BJ (cell line): ENCODE measurements at places on chromosomes 12 and 14. TPM values are rescaled to one million over a fixed set of nuclear protein-coding genes. Genes with fewer than 3 reads are reported as not detected.

The STAC3 gene
- polyA plus RNA-seq: 0.12 and 0.48 TPM in 2 replicates

The MORN3 gene
- polyA plus RNA-seq: 0.28 and 0.39 TPM in 2 replicates

DNA sequence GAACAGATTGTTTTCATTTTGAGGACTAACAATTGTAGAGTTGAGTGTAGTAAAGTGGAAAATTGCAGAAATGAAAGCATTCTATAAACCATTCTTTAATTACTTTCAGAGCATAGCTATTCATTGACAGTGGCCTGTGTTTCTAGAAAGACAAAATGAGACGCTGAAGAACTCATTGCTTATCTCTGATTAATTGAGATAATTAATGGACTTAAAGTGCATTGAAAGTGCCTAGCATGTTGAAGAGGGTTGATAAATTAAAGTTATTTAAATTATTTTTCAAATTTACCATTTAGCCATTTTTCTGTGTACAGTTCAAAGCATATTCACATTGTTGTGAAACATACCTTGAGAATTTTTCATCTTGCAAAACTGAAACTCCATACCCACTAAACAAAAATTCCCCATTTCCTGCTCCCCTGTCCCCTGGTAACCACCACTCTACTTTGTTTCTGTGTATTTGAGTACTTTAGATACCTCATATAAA is 57.4 kb downstream of the DAAM1 start:
- no peak for DNase-seq

The AKAP6 gene
- polyA plus RNA-seq: 18.5 and 22.9 TPM in 2 replicates

The CLEC4C gene
- not detected in 2 replicates for polyA plus RNA-seq

DNA sequence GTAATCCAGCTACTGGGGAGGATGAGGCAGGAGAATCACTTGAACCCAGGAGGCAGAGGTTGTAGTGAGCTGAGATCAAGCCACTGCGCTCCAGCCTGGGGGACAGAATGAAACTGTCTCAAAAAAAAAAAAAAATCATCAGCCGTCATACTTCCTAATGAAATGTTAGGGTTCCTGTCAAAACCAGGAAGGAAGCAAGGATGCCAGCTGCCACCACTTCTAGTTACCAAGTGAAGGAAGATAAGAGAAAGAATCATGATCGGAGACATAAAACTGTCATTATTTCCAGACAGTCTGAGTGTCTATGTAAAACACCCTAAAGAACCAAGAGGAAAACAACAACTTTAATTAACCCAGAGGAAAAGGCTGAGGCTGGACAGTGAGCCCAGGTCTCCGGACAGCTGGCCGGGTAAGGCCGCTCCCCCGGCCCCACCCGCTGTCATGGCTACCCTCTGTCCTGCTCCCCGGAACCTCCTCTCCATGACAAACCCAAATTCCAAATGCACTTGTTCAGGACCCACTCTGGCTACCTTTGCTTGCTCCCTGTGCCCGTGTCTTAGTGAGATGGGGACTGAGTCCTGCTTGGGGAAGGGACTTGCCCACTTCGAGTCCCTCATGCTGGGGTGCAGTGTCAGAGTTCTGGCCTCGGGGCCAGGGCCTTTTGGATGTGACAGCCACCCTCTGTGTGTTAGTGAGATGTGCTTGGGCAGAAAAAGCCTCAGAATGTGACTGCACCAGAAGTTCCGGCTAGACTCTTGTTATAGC is 29.0 kb downstream of the SLC6A12 start:
- no peak for DNase-seq

DNA sequence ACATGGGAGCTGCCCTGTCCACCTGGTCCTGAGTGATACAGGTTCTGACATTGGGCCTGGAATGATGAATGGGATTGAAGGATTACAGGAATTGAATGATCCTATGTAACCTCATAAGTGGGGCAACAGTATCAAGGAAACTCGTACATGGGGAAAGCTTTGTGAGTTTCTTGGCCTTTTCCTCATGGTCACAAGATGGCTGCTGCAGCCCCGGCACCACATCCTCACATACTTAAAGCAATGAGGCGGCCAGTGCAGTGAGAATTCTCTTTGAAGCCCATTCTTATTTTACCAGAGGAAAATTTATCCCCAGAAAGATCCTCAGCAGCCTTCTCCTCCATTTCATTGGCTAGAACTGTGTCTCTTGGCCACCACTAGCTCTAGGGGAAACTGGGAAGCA is 91.9 kb downstream of the AACS start:
- no peak for DNase-seq

- DNase-seq: no peak
Measured at GRCh38 chr12:12561371-12562015, 1.2 kb downstream of the DUSP16 start.

The CLEC4D gene
- polyA plus RNA-seq: not detected in 2 replicates

DNA sequence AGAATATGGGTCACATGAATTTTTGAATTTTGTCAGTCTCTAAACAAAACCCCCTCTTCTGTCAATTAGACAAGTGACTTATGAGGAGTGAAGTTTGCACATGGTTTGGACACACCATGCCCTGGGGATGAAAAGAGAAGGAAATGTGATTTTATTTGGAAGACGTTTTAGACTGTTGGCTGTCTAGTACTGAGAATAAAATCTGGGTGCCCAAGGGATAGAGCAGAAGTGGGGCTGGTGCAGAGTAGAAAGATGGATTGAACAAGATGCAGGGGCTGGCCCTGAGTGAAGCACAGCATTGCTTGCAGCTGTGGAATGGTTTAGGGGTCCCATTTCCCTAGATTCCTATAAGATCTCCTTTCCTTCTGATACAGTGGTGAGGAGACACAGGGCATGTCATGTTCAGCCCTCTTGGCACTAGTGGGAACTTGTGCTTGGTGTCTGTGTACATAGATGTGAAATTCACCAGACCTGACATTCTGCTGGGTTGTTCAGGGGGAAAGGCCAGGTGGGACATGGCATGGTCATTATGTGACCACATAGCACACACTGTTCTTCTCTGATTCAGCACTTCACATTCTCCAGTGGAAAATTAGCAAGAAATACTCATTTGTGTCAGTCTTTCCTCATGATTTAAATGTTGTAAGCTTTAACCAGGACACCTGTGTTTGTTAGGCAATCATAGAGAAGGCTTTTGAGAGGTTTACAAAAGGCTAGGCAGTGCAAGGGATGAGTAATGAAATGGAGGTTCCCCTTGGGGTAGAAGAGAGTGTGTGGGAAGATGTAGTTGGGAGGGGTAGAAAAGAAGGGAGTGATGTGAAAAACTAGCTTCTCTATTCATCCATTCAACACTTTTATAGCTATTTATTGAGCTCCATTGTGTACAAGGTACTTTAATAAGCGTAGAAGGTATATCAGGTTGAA is 202.3 kb upstream of the IGF1 start:
- no peak for DNase-seq

DNA sequence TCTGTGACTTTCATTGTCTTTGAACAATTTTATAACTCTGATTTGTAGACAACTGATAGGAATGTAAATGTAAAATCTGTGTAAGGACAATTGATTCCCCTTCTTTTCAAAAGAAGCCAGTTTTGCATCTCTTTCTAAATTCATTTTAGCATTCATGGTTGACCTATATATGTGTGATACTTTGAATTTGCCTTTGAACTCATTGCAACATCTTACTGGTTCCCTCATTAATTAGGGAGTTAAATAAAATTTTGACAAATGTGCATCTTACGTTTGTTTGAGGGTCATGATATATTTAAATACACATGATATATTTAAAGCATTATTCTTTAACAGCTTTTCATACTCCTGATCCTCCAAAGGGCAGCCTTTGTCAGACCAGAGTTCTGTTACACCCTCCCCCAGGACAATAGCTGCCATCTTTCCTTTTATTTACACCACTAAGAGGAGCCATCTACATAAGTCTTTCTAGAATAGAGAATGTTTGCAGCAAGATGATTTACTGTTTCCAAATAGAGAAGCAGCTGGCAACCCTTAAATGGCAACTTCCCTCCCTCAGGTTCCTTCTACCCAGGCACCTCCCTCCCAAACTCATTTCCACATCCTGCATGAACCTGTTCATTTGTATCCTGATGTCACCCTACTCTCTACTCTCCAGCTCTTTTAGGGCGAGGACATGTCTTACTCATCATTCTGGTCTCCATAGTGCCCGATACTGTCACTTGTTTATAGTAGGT is 40.2 kb upstream of the APPL2 start:
- DNase-seq: no peak

DNA sequence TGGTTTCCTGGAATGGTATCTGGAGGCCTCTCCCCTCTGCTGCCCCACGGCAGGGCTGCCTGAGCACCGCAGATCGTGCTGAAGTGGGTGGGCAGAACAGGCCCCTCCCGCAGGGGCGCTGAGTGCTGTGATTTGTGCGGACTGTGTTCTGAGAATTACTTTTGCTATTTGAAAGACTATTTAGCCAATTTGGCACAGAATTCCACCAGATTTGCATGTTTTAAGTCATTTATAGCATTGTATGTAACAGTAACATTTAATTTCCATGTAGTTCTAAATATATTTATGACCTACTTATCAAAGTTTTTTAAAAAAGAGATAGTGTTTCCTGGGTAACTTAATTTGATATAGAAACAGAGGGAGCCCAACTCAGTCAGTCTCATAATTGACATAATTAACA is 55.3 kb downstream of the TNFAIP2 start:
- no peak for DNase-seq

DNA sequence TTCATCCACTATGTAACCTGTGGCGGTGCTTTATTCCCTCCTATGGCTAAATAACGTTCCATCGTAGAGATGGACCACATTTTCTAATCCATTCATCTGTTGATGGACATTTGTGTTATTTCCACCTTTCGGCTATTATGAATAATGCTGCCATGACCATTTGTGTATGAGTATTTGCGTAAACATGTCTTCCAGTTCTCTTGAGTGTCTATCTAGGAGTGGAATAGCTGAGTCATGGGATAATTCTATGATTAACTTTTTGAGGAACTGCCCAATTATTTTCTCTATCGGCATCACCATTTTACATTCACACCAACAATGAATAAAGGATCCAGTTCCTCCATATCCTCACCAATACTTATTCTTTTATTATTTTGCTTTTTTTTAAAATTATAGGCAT is 261.9 kb upstream of the SFSWAP start:
- DNase-seq: no peak

DNA sequence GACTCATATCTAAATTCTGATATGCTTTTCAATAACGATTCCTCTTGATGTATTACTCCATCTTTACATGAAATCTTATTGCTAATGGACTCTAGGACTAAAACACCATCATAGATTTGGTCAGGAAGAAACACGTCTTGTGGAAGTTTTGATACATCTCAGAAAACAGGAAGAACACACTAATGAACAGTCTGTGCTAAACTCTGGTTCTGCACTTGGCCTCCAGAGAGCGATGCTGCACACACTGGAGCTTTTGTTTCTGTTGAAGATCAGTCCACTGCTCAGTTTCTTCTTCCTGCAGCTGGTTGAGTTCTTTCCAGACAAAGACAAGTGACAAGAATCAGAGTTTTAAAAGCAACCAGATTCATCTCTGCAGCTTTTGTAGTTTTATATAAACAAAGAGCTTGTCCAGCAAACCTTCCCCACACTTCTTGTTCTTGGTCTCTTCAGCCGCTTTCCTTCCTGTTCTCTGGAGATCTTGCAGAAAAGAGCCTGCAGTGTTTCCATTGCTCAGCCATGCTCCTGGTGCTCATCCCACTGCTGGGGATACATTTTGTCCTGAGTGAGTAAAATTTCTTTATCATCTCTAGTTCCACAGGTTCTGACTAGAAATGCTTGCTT is 229.1 kb upstream of the OR4E1 start:
- DNase-seq: no peak

DNA sequence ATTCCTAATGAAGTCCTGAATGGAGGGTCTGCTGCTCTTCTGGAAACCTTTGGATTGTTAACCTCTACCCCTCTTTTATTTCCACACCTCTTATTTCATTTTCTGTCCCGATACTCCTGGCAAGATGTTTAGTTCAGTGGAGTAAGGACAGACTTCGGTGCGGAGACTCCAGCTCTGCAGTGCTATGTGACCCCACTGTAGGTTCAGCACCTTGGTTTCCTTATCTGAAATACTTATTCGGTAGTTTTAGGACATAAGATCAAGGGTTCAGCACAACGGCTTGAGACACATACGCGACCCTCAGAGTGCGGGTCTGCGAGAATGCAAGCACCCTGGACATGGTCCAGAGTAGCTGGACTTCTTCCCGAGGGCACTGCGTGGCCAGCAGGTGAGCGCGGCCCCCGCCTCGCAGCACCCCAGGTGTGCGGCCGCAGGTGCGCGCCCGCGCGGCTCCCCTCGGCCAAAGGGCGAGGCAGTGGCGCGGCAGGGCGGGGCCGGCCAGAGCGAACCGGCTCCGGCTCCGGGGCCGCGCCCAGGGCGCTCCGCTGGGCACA is 465 bp upstream of the FGD4 start:
- no peak for DNase-seq

GRCh38 chr14:74505831-74506230 is 12.3 kb downstream of the ISCA2 start:
- no peak for DNase-seq

DNA sequence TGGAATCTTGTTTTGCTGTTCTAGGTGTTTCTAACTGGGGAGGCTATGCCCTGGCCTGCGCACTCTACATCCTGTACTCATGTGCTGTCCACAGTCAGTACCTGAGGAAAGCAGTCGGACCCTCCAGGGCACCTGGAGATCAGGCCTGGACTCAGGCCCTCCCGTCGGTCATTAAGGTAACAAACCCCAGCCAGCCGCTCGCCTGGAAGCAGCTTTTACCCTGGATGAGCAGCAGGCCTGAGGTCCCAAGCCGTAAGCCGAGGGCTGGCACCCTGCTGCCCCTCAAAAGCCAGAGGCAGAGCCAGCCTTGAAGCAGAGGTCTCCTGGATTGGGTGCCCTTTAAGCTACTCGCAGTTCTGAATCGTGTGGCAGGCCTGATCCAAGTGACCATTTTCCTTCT is 29.1 kb downstream of the GPR68 start:
- DNase-seq: no peak

DNA sequence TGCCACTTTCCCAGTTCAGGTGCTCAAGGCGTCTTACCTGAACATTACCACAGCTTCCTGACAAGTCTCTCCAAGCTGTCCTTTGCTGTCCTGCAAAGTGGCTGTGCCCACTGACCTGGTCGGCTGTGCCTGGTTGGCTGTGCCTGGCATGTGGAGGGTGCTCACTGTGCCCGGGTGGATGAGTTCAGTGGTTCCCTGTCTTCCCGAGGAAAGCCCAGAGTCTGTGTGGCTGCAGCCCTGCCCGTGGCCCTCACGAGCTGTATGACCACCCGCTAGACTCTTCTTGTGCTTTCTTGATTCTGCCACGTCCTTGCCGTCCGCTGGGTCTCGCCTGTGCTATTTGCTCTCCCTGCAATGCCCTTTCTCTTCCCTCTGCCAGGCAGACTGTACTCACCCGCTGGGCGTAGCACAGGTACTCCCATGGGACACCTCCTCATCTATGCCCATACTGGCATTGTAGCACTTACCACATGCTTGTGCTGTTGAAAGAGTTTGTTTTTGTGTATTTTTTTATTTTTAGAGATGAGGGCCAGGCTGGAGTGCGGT is 95.9 kb downstream of the TSPAN9 start:
- no peak for DNase-seq

- DNase-seq: no peak
Measured at GRCh38 chr14:93753647-93754046, 34.6 kb downstream of the PRIMA1 start.

The SNW1 gene
- polyA plus RNA-seq: 34.8 and 40.2 TPM in 2 replicates

- DNase-seq: no peak
Measured at GRCh38 chr14:62097072-62097471, 334.9 kb downstream of the SNAPC1 start.

The DIO3 gene
- polyA plus RNA-seq: not detected in 2 replicates

The PARPBP gene
- polyA plus RNA-seq: 3.9 and 6.4 TPM in 2 replicates

- peak; percentile 80 for DNase-seq
Measured at GRCh38 chr12:27331291-27331926, 1.2 kb upstream of the BMAL2 start.

- DNase-seq: no peak
Measured at GRCh38 chr12:46377678-46378077, 5.1 kb upstream of the SLC38A2 start.

The TPH2 gene
- not detected in 2 replicates for polyA plus RNA-seq

GRCh38 chr12:18275981-18276380 is 14.7 kb downstream of the PIK3C2G start:
- no peak for DNase-seq
